Activated gamma-delta T cell treated with Interleukin-2 at 50 U/mL for 16 hours (primary cell): ENCODE measurements at places on chromosomes 7 and 10.

DNA sequence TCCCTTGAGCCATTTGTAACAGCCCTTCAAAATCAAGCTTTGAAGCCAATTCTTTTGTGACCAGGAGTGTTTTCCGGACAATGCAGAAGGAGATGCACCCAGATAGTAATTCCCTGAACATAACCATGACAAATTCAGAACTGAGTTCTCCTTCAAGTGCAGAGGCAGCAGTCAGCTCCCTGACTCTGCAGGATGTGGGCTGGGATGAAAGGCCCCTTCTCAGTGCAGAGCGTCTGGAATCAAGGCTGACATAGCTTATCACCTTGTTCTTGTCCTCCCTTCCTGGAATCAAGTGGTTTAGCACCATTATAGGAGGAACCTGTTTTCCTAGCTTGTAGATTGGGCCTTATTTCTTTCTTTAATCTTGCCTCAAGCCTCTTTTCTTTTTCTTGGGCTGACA, 143.4 kb downstream of the SORCS3 start:
- no peak for DNase-seq

DNA sequence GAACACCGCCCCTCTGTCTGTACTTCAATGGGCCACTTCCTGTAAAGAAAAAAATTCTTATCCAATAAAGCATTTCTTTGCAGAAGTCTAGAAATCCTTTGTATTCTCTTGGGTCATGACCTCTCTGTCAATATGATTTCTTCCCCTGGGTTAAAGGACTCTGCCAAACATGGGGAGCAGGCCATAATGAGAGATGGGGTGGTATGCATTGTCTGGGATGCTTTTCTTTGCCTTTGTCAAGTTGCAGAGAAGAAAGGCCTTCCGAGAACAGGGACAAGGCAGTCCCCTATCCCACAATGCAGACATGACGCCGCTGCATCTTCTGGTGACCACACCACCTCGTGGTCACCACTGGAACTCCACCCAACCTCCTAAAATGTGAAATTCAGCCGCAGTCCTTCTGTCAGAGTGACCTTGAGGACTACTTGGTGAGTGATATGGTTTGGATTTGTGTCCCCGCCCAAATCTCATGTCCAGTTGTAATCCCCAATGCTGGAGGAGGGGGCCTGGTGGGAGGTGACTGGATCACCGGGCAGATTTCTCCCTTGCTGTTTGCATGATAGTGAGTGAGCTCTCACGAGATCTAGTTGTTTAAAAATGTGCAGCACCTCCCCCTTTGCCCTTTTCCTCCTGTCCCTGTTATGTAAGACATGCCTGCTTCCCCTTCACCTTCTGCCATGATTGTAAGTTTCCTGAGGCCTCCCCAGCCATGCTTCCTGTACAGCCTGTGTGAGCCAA, 15.2 kb upstream of the FRMPD2 start:
- peak; percentile 36 for DNase-seq

- no peak for DNase-seq
Measured at GRCh38 chr10:42850931-42851330, 68.3 kb downstream of the BMS1 start.

- no peak for DNase-seq
Measured at GRCh38 chr10:119257899-119258419, 50.6 kb downstream of the GRK5 start.

- no peak for DNase-seq
Measured at GRCh38 chr7:45068236-45069023, 20.3 kb downstream of the NACAD start.

GRCh38 chr7:157513682-157514081, 176.9 kb downstream of the DNAJB6 start:
- DNase-seq, result no peak

DNA sequence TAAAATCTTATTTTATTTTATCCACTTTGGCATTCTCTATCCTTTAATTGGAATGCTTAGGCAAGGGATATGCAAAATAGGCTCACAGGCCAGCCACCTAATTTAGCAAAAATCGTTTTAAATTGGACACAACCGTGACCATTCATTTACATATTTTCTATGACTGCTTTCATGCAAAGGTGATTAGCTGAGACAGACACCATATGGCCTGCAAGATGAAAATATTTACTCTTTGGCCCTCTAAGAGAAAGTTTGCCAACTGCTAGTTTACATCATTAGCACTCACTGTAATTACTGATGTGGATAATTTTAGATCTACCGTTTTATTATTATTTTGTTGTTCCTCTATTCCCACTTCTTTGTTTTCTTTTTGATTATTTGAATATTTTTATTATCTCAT, 375.5 kb upstream of the LRRTM3 start:
- no peak for DNase-seq

- no peak for DNase-seq
Measured at GRCh38 chr7:52114056-52114455, 797.4 kb upstream of the COBL start.

GRCh38 chr7:91913612-91914011, 27.1 kb upstream of the AKAP9 start:
- DNase-seq, result no peak

- DNase-seq, result no peak
Measured at GRCh38 chr10:88386204-88386788, 196.8 kb downstream of the RNLS start.

DNA sequence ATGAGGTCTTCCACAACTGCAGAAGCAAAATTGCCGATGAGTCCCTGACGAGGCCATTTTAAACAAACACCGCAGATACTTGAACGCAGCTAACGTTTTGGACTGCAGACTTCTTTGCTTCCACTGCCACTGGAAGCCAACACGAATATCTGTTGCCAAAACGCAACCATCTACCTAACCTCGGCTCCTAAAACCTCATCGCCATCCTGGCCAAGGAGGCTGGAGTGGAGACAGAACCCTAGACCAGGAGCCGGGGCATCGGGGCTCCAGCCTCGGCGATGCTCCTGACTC, 493 bp downstream of the WDR91 start:
- DNase-seq, result no peak

DNA sequence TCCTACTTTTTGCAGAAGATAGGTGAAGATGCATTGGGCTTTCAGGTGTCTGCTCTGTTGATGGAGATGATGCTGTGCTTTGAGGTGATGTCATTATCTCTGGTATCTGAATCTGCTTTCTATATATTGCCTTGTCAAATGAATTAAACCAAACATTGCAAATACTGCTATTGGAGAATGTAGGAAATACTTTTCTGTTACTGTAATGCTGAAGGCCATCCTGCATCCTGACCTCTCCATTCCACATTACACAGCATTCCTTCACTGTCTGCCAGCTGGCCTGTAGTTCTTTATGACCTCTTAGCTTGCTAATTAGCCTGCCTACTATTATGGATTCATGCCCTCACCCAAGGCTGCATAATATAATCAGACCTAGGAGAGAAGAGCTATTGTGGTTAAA, 73.2 kb downstream of the VCL start:
- no peak for DNase-seq

GRCh38 chr10:129627442-129627841, 160.4 kb downstream of the MGMT start:
- DNase-seq, result no peak

- no peak for DNase-seq
Measured at GRCh38 chr10:91032611-91033206, 111.8 kb upstream of the ANKRD1 start.

- no peak for DNase-seq
Measured at GRCh38 chr10:84944187-84944586, 615.8 kb downstream of the CCSER2 start.

DNA sequence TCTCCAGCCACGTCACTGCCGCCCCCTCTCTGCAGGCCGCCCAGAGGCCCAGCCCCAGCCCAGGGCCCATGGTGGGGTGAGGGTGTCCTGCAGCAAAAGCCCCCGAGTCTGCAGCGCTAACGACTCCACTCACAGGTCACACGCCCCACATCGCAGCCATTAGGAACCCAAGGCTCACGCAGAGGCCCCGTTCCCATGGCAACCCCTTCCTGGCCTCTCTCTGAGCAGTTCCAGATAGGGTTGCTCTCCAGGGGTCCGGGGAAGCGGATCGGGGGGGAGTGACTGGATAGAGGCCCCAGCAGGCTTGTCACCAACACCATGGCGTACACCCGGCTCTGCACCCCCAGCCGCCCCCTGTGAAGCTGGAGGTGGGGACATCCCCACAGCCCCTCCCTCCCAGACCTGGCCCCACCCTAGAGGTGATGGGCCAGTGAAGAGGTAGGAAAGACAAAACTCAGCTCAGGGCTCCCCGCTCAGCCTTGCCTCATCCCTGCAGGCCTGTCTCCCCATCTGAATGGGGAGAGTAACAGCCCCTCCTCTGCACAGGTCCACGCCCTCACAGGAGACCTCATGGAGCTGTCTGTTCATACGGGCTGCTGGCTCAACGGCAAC, 41.2 kb downstream of the TNRC18 start:
- no peak for DNase-seq
